Immature natural killer cell (primary cell): ENCODE measurements at places on chromosomes 2 and 18. TPM values are rescaled to one million over a fixed set of nuclear protein-coding genes. Genes with fewer than 3 reads are reported as not detected.

DNA sequence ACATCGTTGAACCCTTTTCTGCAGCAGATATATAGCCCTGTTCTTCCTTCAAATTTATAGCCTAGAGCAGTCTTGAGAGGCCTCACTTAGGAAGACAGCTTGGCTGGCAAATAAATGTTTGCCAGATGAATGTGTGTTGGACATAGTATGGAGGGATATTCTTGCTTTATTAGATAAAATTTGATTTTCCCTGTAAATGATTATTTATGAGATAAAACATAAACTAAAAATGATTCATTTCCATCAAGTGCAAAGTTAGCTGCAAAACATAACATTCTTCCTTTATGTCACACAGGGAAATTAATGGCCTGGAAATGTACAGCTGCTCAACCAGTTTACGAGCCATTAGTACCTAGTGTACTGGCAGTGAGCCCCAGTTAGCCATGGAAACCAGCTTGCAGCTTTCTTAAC, 82.5 kb downstream of the LIMS1 start:
- no peak for DNase-seq

DSEL gene
- 0.07 TPM for polyA plus RNA-seq

DNA sequence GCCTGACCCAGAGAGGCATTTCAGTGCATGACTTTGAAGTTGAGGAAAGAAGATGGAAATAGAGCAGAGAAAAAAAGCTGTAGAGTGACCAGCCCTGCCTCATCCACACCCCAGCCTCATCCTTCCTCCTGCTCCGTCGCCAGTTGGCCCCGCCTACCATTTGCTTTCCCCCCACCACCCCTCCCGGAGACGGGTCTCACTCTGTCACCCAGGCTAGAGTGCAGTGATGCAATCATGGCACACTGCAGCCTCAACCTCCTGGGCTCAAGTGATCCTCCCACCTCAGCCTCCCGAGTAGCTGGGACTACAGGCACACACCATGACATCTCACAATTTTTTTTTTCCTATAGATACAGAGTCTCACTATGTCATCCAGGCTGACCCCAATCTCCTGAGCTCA, 200.8 kb downstream of the EPHA4 start:
- DNase-seq: no peak

KCNS3 gene
- not detected for polyA plus RNA-seq

DNA sequence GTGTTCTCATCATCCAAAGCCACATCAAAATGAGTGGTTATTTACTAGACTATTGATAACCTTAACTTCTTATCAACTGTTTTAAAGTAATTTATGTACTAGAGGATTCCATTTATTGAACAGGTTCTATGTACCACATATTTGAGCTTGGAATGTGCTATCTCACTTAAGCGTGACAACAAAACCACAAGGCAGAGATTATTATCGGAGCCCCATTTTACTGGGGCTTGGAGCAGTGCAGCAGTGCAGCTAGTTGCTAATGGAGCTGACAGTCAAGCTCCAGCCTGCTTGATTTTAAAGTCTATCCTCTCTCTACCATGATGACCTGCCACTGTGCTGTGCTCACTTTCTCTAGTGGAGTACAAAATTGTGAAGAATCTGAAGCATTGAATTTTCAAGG, 24.6 kb downstream of the GCG start:
- no peak for DNase-seq

RPL31 gene
- polyA plus RNA-seq: 2,775 TPM

- no peak for DNase-seq
Measured at GRCh38 chr2:110679337-110679707, 1.5 kb upstream of the BUB1 start.

HPCAL1 gene
- polyA plus RNA-seq: 89.7 TPM

ZNF804A gene
- polyA plus RNA-seq: 0.03 TPM

LCT gene
- not detected for polyA plus RNA-seq

DNA sequence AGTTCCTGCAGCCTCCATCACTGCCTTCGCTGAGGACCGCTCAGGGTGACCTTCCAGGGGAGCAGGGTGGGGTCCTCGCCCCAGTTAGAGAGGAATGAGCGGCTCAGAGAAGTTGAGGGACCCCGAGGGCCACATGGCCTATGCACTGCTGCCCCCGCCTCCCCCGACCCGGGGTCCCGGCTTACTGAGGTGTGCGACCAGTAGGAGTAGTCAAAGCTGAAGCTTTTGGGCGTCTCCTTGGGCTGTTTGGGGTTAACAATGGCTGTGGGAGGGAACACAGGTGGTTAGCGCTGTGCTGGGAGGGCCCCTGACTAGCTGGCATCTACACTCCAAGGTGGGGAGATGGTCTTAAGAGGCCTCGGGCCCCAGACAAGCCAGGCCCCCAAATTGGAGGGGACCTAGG, 31.0 kb downstream of the KIF1A start:
- no peak for DNase-seq

- DNase-seq: no peak
Measured at GRCh38 chr2:101610750-101611315, 86.7 kb upstream of the MAP4K4 start.

DNA sequence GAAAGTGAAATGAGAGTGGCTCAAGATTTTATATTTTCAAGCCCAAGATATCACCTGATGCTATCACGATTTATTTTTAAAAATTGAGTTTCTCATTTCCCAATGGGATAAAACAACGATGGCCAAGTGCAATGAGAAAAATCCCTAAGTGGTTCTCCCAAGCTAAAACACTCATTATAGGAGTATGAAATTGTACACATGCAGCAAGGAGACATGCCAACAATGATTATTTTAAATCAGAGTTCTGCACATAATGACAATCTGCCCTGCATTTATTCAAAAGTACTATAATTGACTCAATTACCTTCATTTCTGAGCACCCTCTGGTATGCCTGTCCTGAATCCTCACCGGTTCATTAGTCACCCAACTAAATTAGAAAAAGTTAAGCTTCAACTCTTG, 12.7 kb downstream of the CYTIP start:
- no peak for DNase-seq

GRCh38 chr2:104812286-104812685, 41.6 kb upstream of the POU3F3 start:
- no peak for DNase-seq

DNA sequence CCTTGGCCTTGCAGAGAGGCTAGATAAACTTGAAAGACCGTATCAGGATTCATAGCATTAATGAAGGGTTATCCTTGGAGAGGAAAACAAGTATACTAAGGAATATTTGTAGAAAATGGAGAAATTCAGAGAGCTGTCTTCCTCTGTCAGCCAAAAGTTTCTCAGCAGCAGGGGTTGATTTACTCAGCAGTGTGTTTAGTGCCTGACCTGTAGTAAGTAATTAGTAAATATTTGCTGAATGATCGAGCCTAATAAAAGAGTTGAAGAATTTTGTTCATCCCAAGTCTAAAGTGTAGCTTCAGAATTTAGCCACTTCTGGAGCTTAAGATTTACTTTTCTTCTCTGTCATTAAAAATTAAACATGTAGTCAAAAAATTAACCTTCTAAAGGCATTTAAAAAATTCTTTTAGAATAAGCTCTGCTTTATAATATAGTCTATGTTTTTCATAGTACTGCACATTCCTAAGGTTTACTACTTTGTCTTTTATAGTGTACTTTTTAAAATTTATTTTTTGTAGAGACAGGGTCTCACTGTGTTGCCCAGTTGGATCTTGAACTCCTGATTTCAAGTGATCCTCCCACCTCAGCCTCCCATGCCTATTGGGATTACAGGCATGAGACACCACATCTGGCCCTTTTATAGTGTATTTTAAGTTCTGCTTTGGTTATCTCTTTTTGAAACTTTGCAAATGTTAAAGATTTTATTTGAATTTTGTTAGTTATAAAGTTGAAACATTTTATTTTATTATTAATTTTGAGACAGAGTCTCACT, 138.4 kb upstream of the MYO3B start:
- no peak for DNase-seq

ALK gene
- not detected for polyA plus RNA-seq
